Temporal lobe (tissue), 4 donors: ENCODE measurements at places on chromosomes 1 and 21. TPM values are rescaled to one million over a fixed set of nuclear protein-coding genes. Genes with fewer than 3 reads are reported as not detected.

Gene MYOC
- total RNA-seq, result 0.25 TPM

Gene CELSR2
- 46.5 TPM for total RNA-seq

Gene PCP4L1
- total RNA-seq, result 3.0 TPM

Gene KIF2C
- 2.2 TPM for total RNA-seq

Gene PPIAL4G
- 0.25 TPM for total RNA-seq

Gene OPRD1
- total RNA-seq, result 0.25 TPM

Gene APCS
- total RNA-seq, result not detected
